Mesenteric fat pad (tissue), 1 donor: ENCODE measurements at places on chromosomes 16 and 17. TPM values are rescaled to one million over a fixed set of nuclear protein-coding genes. Genes with fewer than 3 reads are reported as not detected.

MT1F gene
- 11.8 TPM for total RNA-seq

ZKSCAN2 gene
- total RNA-seq: 4.2 TPM

ABCC6 gene
- 6.9 TPM for total RNA-seq

GJC1 gene
- total RNA-seq: 17.1 TPM

DVL2 gene
- total RNA-seq: 24.7 TPM

CCDC144A gene
- 9.5 TPM for total RNA-seq

GP1BA gene
- total RNA-seq: not detected

MYH11 gene
- total RNA-seq: 53.5 TPM

RFWD3 gene
- total RNA-seq: 14.7 TPM

TBX6 gene
- total RNA-seq: 0.67 TPM
